Activated CD4-positive, alpha-beta T cell treated with anti-CD3 and anti-CD28 coated beads, Interleukin-2, amount 50 U/mL, for 16 hours (primary cell): ENCODE measurements at places on chromosomes 5 and 9.

- no peak for DNase-seq
Measured at GRCh38 chr5:76021936-76022584, 61.1 kb upstream of the SV2C start.

DNA sequence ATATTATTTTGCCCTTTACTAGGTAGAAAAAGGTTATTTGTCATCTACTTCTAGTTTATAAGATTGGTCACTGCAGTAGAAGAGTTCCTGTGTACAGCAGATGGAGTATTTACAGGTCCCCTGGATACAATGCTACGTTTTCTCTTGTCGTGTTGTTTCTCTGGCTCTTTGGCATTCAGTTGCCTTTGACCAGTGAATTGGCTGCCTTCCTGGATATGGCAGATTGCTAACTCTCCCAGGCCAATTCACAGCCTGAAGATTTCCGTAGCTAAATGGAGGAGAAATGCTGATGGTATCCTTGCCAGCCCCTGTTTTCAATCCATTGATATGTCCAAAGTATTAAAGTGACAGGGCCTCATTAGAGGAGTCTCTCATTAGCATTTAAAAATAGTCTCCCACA, 32.5 kb upstream of the GNAQ start:
- DNase-seq, result no peak

GRCh38 chr9:104903609-104904008, 24.3 kb downstream of the ABCA1 start:
- no peak for DNase-seq

DNA sequence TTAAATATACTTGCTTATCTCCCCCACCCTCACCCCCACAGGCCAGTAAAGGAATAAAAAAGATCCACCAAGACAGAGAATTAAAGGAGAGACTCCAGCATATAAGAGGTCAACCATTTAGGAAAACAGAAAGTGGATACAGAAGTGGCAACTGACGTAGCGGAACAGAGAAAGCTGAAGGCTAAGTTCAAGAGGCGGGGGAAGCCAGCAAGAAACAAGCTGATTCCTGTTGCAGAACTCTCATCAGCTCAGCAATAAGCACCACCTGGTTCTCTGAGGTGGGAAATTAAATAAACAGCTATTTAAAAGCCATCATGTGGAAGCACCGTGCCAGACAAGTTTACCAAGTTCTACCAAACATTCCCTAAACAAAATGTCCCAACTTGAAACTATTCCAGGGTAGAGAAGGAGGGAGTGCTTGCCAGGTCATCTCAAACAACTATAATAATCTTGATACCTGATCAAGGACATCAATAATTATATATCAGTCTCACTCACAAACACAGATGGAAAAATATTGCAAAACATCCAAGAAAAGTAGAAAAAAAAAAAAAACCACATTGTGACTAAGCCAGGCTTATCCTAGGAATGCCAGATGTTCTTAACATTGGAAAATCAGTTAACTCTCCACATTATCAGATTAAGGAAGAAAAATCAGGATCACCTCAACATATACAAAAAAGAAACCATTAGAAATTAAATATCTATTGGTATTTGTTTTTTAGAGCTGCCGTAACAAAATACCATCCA, 7.3 kb upstream of the ARL15 start:
- DNase-seq, result no peak

DNA sequence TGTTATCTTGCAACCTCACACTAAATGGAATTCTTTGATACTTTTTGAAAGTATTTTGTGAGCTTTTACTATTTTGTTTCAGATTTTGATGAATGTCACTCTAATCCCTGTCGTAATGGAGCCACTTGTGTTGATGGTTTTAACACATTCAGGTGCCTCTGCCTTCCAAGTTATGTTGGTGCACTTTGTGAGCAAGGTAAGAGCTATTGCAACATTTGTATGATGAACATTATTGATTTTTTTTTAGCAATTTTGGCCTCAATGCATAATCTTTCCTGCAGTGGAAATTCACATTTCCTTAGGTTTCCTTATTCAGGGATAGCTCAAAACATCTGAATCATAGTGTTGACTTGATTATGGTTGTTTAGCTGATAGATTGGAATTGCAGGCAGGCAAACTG, 76.3 kb downstream of the VCAN start:
- DNase-seq, result no peak

GRCh38 chr5:106142116-106142515, 1528.6 kb downstream of the EFNA5 start:
- no peak for DNase-seq

DNA sequence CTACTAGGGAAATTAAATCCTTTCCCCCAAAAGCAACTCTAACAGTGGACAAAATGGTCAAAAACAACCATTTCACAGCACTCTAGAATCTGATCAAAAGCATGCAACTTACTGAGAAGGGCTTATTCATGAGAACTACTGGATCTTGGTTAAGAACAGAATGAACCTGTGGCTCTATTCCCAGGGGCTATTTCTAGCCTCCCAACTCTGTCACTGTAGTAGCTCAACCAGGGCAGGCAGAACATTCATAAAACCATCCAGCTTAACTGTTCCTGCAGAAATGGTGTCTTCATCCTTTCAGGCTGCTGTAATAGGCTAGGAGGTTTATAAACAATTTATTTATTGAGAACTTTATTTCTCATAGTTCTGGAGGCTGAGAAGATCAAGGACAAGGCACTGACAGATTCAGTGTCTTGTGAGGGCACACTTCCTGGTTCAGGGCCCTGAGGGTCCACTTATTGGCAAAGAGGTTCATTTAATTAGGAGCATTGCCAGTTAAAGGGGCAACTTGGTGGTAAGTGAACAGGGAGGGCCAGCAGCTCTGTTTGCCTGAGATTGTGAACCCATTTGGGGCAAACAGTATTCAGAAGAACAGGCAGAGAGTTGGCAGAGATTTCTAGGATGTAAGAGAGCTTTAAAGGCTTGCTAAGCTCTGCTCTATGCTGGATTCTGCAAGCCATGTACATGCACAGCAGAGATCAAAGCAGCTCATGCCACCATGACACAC, 238.5 kb upstream of the FBXL7 start:
- DNase-seq, result no peak

GRCh38 chr9:98318041-98318790, 62.8 kb upstream of the TBC1D2 start:
- no peak for DNase-seq

GRCh38 chr5:78002690-78003089, 226.6 kb upstream of the TBCA start:
- no peak for DNase-seq
